ENCODE measurements at places on chromosomes 5 and 9.

- no peak for DNase-seq
Measured at GRCh38 chr5:124056991-124057723, 545.2 kb downstream of the CSNK1G3 start.

DNA sequence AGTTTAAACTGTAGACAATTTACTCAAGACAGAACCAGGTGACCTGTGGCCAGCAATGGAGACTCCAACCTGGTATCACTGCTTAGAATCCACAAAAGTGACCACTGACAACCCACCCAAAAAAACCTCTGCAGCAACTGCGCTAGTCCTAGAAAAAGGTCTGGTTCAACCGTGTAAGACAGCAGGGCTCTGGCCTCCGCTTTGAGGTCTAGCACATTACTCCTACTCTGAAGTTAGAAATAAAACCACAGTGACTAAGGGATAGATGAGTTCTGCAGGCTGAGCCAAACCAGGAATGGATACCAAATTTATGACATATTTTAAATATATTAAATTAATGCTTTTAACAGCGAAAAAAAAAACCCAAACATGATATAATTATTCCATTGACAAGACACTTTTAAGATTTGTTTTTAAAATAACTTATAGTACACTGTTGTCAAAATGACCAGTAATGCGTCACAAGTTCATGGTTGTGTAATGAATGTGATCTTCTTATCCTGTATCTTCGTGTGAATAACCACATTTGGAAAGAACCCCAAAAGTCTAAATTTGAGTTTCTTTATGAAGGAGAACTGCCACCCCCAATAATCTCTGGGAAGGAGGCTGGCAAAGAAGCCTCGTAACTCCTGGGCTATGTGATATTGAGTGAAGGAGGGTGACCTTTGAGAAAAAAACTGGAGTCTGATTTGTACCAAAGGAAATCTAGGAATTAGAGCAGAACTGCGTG, 101.9 kb upstream of the SLC44A1 start:
- DNase-seq = no peak

GRCh38 chr5:180072556-180072955, 997 bp upstream of the RNF130 start:
- no peak for DNase-seq

DNA sequence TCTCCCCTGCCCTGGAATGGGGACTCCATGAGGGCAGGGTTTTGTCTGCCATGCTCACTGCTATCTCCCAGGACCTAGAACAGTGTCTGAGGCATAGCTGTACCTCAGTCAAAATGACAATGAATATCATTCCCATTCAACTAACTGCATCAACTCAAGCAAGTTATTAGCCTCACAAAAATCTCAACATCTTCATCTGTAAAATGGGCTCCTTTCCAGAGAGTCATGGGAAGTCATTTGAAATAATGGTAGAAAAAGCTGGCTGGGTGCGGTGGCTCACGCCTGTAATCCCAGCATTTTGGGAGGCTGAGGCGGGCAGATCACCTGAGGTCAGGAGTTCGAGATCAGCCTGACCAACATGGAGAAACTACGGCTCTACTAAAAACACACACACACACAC, 9.4 kb downstream of the SH2D3C start:
- no peak for DNase-seq

- DNase-seq = no peak
Measured at GRCh38 chr5:143056339-143056704, 286.1 kb downstream of the ARHGAP26 start.

DNA sequence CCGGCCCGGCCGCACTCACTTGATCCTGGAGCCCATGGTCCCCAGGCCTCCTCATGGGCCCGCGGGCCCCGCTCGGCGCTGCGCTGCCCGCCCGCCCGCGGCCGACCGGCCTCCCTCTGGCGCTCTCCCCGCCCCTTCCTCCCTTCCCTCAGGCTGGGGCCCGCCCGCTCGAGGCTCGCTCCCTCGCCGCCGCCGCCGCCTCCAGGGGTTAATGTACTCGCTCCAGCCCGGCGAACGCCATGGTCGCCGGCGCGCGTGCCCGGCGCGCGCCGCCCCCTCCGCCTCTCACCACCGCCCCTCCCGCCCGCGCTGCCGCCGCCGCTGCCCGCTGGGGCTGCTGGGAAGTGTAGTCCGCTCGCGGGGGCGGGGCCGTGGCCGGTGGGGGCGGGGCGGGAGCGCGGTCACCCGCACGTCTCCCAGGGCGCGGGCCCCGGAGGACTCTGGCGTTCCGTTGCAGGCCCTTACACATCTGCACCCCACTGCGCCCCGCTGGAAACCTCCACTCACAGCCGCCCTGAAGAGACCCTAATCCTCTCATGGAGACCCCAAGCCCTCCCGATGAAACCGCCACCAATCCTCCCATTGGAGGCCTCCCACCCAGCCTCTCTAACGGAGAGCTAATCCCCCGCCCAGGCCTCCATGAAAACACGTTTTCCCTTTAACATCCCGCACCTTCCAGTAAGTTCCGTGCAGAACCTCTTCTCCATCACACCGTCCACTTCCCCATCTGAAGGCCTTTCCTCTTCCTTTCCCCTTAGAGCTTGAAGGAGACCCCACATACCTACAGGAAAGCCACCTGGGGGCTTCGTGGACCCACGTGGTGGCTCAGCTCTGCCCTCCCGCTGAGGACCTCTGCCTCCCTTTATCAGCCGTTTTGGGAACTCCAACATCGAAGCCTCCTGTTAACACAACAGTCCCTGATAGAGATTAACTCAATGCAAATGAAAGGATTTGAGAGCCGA, at the start of gene DENND1A:
DENND1A (minus strand) TSS at position 257 of the 962 bp plus-strand sequence; CDS start at position 36, 221 bp downstream.
- peak; percentile 73 for DNase-seq
